NCI-H187 treated with DMSO at 0.1 percent for 48 hours (cell line): ENCODE measurements at places on chromosomes 2 and 18.

DNA sequence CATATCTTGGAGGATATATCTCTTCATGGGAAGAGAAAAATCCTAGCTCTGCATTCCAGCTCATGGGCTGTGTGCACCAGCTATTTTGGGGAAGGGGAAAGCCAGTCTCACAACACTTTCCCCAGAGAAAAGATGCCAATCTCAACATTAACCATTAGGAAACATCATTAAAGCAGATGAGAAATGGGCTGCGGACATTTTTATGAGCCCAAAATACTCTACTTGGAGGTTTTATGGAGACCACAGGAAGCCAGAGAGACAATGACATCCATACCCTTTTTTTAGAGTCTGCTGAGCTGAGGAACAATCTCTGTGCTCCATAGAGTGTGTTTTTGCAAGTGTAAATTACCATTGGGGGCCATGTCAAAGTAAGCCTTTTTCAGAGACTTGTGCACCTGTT is 213.7 kb downstream of the TRIB2 start:
- no peak for DNase-seq

DNA sequence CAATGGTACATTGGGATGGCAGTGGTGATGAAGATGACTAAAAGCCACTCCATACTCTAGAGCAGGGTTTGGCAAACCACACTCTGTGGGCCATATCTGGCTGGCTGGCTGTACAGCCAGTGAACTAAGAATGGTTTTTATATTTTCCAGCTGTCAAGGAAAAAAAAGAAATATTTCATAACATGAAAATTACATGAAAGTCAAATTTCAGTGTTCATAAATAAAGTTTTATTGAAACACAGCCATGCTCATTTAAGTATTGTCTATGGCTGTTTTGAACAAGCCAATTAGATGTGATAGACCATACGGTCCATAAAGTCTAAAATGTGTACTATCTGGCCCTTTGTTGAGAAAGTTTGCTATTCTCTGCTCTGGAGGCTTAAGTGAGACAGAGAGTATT is 1.5 kb downstream of the TTC21B start:
- DNase-seq, result no peak

DNA sequence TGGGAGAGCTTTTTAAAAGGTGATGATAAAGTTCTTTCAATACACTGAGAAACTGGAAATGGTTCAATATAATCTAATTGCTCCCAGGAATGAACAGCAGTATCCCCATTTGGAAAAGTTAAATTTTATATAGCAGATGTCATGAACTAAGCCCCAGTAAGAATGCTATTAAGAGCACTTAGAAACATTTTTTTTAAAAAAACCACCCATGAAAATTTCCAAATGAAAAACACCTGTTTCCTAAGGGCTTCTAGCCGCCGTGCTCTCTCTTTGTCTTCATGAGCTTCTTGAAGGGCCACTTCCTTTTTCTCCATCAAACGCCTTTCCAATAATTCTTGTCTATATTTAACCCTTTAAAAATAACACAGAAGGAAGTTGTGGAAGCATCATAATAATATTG is 77.0 kb downstream of the UPP2 start:
- no peak for DNase-seq

DNA sequence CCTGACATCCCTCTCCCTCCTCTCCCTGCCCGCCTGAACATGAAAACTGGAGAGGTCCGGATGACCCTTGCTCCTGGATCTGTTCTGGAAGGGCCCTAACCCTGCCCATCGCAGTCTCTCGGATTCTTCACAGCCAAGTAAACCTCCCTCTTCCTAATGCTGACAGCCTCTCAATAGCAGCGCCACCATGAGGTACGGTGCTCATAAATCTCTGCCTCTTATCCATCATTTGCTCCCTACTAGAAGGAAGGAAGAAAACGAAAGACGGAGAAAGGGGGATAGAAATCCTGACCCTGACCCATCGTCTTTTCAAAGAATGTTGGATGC is 257.9 kb downstream of the BCL11A start:
- DNase-seq, result no peak

DNA sequence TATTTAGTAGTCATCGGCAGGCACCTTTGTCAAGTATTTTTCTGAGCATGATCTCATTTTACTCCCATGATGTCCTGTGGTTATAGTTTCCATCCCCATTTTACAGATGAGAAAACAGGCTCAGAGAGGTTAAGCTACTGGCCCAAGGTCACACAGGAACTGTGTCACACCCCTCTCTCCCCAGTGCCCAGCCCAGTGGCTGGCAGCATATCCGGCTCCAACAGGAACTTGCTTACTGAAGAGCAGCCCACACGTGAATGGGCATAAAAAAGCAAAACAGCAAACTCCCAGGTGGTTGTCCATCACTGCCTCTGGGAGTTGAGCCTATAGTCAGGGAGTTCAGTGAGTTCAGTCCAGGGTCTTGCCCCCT is 8.3 kb upstream of the KLF11 start:
- DNase-seq, result no peak

- no peak for DNase-seq
These were observed 44.3 kb upstream of the CYP1B1 start for GRCh38 chr2:38120264-38120592.

GRCh38 chr2:9473308-9473984 is 905 bp upstream of the IAH1 start:
- DNase-seq, result no peak

GRCh38 chr18:24488824-24489493 is 28.5 kb downstream of the HRH4 start:
- DNase-seq, result no peak

DNA sequence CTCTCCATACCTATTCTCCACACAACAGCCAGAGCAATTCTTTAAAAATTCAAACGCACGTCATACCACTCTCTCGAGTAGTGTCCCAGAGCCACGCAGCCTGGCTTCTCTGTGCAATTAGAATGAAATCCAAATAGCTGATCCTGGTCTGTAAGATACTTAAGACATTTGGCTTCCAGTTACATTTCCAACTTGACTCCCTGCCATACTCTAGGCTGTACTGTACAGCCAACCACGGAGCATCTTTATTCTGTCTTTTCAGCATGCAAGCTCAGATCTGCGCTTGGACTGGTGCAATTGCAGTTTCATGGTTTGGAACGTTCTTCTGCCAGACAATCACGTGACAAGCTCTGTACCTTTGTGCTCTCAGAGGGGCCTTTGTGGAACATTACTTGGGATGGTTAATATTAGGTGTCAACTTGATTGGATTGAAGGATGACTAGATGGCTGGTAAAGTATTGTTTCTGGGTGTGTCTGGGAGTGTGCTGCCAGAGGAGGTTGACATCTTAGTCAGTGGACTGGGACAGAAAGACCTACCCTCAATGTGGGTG is 325.6 kb downstream of the SOX11 start:
- no peak for DNase-seq

- DNase-seq, result no peak
These were observed 91.0 kb downstream of the TGIF1 start for GRCh38 chr18:3540805-3541548.

DNA sequence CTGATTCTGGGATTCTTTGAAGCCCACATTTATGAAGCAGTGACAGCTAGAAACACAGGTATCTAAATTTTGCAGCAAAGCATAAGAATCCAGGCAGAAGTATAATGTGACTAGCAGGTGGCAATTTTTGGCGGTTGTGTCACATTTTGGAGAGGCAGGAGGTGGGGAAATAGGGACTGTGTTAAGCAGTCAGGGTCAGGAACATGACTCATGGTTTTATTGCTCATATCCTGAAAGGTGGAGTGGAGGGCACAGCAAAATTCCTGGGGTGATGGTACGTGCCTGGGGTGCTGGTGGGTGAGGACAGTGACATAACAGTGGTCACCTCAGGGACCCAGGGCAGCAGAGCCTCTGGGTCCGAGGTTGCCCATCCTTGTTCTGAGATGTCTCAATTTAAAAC is 63.5 kb upstream of the TTN start:
- no peak for DNase-seq

GRCh38 chr2:30636311-30636710 is 170.9 kb downstream of the CAPN13 start:
- no peak for DNase-seq

DNA sequence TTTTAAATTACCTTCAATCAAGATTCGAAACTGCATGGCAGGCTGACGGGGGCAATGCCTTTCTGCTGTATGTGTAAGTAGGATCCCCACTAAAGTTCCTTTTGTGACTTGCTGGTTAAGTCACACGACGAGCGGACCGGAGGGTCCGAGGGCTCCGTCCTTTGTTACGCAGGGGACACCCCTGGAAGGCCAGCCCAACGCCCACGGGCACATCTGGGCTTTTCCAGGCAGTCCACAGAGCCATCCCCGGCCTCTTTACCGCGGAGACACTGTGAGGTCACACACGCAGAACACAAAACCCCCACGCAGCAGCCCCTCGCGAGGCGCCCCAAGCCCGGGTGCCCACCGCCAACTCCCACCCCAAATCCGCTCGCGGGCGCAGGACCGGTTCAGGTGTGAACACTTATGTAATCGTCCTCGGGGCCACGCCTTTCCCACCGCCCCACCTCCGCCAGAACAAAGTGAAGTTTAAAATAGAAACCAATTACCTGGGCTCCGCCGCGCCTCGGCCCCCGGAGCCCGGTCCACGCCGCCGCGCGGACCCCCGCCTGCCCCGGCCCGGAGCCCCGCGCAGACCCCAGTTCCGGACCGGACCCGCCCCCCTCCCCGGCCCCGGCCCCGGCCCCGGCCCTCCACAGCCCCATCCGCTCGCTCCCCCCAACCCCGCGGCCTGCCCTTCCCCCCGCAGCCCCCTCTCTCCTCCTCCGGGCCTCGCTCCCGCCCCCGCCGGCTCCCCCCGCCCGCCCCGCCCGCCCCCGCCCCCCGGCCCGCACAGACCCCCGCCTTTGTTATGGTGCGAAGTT is 4.2 kb downstream of the ZNF516 start:
- no peak for DNase-seq

DNA sequence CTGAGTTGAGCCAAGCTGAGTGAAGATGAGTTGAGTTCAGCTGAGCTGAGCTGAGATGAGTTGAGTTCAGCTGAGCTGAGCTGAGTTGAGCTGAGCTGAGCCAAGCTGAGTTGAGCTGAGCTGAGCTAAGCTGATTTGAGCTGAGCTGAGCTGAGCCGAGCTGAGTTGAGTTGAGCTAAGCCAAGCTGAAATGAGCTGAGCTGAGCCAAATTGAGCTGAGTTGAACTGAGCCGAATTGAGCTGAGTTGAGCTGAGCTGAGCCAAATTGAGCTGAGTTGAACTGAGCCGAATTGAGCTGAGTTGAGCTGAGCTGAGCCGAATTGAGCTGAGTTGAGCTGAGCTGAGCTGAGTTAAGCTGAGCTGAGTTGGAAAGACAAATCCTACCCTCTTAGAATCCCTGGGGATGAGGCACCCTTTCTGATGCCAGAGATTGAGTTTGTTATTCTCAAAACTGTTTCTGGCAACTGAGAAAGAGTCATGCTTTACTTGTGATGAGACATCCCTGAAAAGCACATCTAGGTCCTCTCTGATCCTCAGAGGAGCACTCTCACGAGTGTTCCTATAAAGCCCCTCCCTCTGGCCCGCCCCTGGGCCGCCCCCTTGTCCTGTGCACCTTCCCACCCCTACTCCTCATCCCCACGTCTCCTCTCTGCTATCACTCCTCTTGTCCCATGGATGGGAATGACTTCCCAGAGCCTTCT is 116.5 kb downstream of the MCFD2 start:
- no peak for DNase-seq

DNA sequence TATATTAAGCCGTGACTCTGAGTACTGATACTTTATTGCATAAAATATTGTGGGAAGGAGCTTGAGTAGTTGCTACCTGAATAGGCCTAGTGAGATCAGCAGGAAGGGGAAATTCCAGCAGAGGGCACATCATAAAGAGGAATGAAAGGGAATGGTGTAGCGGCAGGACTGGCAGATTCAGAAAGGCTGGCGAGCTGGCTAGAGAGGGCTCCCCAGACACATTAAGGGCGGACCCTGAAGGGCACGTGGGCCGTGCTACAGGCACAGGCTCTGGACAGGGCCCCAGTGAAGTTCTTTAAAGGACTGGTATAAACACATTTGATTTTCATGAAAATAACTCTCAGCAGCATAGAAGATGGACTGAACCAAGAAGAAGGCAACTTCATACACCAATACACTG is 43.0 kb downstream of the PTPN2 start:
- DNase-seq, result no peak

DNA sequence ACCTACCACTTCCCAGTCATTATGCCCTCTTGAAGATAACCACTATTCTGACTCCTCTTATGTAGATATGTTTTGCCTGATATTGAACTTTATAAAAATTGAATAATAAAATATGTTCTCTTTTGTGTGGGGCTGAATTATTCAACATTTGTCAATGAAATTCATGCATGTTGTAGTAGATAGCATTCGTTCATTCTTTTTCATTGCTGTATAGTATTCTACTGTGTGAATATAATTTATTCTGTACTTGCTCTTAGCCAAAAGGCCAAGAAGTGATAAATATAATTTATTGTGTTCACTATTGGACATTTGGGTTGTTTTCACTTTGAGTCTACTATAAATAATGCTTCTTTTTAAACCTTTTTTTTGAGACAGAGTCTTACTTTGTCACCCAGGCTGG is 29.0 kb downstream of the EML6 start:
- DNase-seq, result no peak

DNA sequence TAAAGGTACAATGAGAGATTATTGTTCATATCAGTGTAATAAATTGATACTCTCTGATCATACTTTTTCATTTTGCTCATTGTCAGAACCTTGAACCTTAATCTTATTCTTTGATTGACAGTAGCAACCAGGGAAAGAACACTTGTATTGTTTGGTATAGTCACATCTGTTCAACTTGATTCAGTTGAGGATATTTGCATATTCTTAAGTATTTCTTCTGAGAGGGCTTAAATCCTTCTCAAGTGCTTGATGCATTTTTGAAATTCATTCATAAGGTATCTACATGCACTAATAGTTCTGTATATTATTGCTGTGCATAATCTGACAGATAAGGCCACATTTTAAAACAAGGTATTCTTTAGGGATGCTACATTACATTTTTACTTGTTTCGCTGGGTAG is 118.9 kb downstream of the EHBP1 start:
- DNase-seq, result no peak

DNA sequence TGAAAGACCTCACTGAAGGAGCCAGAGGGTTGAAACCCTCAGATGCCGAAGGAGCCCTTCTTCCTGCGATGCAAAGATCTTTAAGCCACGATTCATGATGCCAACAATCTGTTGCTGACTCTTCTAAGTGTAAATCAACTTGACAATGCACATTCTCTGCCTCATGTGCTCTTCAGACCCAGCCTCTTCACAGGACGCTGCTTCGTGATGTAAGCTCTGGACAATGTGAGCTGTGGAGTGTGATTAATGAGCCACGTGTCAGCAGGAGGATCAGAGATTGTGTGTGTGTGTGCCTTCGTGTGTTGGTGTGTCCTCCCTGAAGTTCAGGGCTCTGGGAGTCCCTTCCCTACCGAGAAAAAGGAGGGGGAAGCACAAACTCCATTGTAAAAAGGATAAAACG is 26.5 kb upstream of the TWIST2 start:
- no peak for DNase-seq

DNA sequence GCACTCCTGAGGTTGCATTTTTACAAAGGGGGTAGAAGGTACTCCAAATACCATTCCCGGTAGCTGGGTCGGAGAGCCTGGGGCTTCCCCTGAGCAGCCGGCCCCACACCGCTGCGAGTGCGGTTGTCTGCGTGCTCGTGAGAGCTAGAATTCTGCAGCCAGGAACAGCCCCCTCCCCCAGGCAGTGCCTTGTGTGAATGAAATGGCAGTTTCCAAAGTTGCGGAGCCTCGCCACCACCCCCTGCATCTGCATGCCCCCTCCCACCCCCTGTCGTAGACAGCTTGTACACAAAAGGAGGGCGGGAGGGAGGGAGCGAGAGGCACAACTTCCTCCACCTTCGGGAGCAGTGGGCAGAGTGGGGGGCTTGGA is 1.1 kb downstream of the MYCN start:
- DNase-seq, result no peak

GRCh38 chr18:9655232-9655767 is 40.9 kb upstream of the PPP4R1 start:
- no peak for DNase-seq

GRCh38 chr18:62998443-62998842 is 283.1 kb downstream of the PHLPP1 start:
- no peak for DNase-seq
